ENCODE measurements at places on chromosomes 1 and 21.

GRCh38 chr1:29682171-29682918, 446.0 kb downstream of the PTPRU start:
- DNase-seq: no peak

GRCh38 chr1:239539812-239540211, 153.4 kb downstream of the CHRM3 start:
- no peak for DNase-seq

DNA sequence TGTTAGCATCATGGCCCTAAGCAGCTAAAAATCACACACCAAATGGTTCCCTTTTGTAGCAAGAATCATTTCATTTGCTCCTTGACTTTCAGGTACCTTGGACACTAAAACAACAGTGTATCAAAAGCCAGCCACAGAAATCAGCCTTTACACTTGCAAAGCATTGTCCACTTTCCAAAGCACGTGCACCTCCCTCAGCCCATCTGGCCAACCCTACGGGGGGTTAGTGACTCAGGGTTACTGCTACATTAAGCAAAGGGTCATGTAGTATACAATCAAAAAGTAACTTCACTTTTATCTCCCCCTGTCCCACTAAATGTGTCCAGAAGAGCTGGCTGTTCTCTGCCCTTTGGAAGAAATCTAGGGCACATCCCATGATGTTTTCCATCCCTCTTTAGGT, 149.7 kb downstream of the HIVEP3 start:
- no peak for DNase-seq

DNA sequence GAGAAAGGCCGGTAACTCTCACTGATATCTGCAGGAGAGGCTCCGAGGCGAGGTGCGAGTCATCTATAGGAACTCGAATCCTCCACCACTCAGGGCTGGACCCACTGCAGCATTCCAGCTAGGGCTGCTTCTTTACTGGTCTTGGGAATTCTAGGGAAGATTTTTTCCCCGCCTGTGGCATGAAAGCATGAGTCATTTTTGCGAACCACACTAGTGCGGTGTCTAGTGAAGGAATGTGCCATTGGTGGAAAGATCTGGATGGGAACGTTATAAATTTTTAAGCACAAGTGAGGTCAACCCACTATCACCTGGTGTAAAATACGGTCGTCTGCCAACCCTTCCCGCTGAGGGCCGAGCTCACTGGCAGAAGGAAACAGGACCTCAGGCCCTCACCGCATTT, 49.7 kb downstream of the SYF2 start:
- no peak for DNase-seq

DNA sequence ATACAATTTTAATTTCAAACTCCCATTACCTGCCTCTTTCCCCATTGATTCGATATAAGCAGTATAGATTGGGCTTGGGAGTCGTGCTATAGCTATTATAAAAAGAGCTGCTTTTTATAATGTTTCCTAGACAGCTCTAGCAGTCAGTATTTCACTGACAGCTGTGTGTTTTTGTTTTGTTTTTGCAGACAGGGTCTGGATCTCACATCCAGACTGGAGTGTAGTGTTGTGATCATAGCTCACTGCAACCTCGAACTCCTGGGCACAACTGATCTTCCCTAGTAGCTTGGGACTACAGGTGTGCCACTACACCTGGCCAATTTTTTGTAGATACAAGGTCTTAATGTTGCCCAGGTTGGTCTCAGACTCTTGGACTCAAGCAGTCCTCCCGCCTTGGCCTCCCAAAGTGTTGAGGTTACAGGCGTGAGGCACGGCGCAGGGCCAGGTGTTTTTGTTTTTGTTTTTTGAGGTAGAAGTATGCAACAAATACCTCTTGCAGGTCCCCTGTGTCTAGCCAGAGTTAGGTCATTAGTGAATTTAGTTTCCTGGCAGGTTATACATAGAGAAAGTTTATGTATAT, 1.7 kb downstream of the NASP start:
- no peak for DNase-seq

- no peak for DNase-seq
Measured at GRCh38 chr1:47777322-47777721, 219.9 kb downstream of the TRABD2B start.

DNA sequence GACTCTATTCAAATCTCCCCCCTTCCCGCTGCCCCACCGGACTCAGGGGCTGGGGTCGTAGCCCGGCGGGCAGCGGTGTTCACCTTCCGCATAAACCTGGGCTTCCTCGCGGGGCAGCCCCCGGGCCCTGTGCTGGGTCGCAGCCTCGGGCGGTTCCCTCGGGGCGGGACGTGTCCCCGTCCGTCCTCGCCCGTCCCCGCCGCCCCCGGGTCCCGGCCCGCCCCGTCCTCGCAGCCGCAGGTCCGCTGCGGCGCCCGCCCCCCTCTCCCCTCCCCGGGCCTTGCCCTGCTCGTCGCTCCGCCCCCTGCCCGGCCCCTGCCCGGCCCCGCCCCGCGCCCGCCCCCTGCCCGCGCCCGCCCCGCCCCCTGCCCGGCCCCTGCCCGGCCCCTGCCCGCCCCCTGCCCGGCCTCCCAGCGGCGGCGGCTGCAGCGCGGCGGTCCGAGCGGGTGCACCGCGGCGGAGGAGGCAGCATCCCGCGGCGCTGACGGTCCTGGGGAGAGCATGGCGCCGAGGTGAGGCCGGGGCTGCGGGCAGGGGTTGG, at the start of gene COL18A1:
Gene COL18A1 (plus strand): TSS at position 436 of the 541 bp plus-strand sequence. CDS start 66 bp downstream, at position 502.
- DNase-seq: no peak

GRCh38 chr1:154851392-154852177, 18.5 kb downstream of the KCNN3 start:
- DNase-seq: no peak

GRCh38 chr1:231139125-231139649, 22.7 kb upstream of the TRIM67 start:
- DNase-seq: no peak

DNA sequence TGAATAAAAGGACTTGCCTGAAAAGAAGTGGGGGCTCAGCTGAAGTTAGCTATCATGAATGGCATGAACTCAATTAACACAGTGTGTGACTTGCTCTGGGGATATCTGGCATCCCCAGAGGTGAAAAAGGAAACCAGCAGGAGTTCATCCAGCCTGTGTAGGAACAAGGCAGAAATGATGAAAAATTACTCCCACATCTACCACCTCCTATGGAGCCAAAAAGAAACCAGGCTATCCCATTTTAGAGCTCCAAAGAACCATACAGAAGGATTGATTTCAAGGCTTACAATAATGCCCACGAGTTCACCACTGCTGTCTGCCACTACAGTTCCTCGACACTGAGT, 25.3 kb downstream of the TP53BP2 start:
- no peak for DNase-seq

GRCh38 chr1:66270119-66270812, 263.7 kb upstream of the SGIP1 start:
- DNase-seq: no peak

- DNase-seq: no peak
Measured at GRCh38 chr21:46191686-46192575, 7.7 kb upstream of the SPATC1L start.

DNA sequence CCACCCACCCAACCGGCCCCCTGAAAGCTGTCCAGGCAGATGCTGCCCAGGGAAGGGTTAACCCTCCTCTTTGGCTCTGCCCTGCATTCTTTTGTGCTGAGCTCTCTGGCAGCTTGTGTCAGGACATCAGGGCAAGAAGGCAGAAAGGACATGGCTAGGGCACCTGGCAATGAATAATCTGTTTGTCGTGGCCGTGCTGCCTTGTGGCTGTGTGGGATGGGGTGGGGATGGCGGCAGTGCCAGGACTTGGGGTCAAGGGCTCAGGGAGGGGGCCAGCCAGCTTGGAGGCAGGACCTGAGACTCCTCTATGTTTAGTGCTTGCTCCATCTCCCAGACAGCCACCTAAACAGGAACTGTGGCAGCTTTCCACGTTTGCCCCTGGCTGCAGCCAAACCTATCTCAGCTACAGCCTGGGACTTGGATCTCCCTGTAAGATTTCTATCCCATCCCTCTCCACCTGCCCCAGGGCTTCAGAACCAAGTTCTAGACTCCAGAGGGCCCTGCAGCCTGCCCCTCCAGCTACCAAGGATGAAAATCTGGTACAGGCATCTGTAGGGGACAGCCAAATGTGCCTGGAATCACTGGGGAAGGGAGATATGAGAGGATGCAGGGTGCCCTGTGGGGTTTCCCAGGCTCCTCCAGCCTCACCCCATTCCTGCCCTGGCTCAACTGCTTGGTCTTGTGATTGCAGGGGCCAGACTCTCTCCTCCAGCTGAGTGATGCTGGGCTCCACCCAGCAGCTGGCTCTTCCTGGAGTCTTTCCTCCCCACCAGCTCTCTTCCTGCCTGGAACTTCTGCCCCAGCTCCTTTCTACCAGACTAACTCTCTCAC, 9.6 kb upstream of the GPR37L1 start:
- DNase-seq: no peak

- no peak for DNase-seq
Measured at GRCh38 chr1:112255080-112255479, 140.9 kb upstream of the CTTNBP2NL start.

DNA sequence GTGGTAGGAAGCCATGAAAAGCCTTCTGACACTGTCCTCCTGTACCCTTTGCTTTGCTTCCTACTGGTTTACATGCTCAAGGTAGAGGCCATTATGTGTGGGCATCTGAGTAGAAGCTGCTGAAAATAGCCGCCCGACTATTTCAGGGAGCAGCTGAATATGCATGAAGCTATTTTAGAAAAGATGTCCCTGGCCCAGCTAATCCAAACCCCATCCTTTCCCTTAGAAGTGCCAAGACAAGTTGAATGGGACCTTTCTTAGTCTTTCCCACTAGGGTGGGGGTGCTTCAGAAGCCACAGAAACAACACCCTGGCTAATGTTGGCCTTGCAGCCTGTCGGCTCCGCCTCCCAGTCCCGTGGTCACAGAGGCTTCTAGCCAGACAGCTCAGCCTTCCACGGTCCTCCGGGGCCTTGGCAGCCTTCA, 205.1 kb upstream of the EDN2 start:
- no peak for DNase-seq

DNA sequence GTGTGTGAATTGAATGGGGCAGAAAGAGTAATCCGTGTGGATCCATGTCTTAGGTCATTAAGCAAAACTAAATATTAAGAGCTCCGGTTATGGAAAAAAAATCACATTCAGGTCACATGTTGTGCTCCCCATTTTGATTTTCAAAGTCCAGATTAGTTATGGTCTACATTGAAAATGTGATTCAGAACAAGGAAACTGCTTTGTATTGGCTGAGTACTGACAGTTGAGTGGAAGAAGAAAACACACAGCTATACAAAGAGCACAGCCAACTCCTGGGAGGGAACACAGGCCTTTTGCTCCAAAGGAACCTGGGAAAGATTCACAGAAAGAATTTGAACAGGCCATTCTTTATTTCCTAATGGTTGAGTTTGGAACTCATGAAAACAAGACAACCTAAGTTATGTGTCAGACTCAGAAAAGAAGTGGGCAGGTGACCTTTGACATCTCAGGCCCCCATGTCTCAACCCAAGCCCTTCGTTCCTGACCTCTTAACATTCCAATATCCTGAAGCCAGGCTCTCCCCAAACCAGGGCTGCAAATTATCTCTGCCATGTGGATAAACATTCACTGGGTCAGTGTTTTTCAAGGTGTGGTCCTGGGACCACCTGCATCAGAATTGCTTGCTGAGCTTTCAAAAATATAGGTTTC, 159.3 kb upstream of the LMO4 start:
- DNase-seq: no peak

- no peak for DNase-seq
Measured at GRCh38 chr1:213443415-213443814, 392.4 kb downstream of the RPS6KC1 start.

DNA sequence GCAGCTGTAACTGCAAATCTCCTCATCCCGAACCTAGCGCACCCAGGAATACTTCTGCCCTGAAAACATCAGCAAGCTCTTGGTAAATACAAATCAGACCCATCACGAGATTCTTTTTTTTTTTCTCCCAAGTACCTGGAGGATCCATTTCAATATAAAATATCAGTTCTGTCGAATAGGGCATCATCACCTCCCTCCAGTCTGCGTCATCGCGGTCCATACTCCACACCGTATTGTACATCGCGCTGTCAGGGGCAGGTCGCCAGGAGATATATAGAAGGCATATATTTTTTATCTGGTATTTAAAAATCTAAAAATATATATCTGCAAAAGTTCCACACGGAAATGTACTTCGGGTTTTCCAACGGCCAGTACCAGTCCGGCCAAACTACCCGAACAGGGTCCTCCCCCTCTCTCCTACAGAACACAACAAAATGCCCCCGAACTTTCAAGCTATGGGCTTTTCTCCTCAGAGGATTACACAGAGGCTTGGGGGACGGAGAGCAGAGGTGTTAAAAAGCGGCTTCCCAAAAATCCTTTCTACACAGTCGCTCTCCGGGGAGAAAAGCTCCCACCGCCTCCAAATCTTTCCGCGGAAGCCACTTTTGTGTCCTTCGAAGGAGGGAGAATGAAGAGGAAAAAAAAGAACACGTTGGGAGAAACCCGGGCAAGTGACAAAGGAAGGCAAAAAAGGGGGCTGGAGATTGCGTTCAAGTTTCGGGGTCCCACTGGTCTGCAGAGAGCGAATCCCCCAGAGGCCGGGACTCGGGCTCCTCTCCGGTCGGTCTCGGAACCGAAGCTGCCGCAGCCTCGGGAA, 509 bp downstream of the PIK3R3 start:
- DNase-seq: no peak
